ENCODE measurements at places on chromosomes 13 and 19.
A peak's percentile ranks its signal among the peaks of the same experiment; 100 is the strongest.

DNA sequence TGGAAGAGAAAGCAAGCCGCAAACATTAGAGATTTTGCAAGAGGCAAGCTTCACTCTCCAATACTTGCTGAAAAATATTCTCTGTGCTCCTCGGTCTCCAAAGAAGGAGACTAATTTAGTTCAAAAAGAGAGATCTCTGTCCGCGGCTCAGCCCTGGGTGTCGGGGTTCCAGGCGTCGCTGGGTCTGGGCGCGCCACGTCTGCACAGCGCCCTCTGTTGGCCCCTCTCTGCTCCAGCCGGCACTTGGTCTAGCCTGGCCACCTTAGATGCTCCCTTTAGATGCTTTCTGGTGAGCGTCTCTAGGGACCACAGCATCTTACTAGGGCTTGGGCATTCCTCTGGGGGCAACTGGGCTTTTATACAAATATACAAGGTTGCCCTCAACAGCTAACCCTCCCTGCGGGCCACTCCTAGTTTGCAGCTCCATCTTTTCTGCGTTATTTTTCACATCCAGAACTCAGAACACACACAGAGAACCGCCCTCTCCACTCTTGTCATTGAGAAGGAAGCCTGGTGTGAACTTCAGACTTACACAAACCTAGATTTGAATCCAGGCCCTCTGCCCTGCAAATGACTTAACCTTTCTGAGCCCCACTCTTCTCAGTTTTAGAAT is 78.3 kb downstream of the CYSLTR2 start:
- ATAC-seq = peak; percentile 78

DNA sequence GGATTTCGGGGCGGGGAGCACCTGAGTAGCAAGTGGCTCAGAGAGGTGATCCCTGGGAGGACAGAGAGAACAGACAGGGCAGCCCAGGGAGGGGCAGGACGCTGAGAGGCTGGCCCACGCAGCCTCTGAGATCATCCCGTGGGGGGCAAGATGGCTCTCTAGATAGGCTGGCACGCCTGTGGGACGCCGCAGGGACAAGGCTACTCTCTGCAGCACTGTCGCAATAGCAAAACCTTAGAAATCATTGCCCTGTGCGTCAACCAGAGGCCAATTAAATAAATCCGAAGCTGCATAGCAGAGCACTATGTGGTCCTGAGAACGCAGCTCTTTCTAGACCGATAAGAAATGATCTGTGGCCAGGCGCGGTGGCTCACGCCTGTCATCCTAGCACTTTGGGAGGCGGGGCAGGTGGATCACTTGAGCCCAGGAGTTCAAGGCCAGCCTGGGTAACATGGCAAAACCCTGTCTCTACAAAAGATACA is 5.1 kb downstream of the PEX11G start:
- ATAC-seq = no peak

DNA sequence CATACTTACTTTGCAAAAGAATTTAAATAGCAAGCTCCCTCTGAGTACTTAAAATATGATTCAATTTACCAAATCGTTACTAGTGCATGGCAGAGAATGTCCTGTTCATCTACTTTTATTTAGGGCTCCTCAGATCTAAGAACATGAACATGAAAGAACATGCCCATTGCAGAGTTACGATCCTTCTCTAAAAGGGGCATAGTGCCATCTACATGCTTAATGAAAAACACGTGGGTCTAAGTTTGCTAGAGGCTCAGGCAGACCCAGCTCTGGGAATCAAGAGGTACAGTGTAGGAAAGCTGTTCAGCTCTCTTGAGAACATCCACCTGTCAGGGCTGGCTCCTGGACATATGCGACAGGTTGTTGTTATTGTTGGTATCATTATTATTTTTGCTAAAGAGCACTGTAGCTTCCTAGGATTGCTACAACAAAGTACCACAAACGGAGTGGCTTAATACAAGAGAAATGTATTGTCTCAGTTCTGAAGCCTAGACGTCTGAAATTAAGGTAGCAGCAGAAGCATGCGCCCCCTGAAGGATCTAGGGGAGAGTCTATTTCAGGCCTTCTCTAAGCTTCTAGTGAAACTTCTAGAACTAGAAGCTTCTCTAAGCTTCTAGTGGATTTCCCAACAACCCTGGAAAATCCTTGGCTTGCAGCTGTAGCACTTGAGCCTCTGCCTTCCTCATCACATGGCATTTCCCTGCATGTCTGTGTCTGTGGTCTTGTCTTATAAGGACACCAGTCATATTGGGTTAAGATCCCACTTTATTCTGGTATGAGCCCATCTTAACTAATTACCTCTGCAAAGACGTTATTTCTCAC is 133.9 kb downstream of the DCT start:
- ATAC-seq = peak; percentile 91

DNA sequence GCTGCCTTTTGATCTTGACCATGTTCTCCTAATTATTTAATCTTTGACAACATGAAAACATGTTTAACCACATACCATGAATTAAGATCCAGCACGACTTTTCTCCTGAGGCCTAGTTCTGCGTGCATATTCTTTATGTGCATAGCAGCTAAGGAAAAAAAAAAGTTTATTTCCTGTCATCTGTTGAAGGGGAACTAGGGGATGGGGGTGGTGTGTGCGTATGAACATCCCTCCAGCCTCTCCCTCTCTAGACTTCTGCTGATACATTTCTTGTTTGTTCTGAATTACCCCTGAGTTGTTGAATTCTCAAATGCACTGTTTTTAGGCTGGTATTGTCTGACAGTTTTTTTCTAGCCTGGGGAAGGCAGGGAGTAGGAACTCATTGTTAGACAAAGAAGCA is 543.3 kb downstream of the FGF9 start:
- ATAC-seq = no peak

GRCh38 chr13:95652821-95653220 is 8.3 kb upstream of the DZIP1 start:
- ATAC-seq = no peak

DNA sequence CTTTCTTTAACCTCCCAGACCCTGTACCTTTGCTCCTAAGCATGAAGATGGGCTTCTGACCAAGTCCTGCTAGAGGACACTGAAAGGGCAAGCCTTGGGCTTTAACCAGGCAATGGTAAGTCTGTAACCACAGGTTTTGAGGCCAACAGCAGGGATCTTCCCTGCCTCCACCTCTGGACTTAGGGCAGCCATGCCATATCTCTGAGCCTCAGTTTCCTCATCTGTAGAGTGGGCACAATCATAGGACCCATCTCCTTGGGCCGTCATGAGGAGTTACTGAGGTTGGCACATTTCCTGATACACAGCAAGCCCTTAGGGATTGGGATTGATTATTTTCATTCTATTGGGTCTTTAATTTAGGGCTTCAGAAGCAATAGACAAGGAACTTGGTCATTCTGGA is 14.7 kb downstream of the KLK1 start:
- ATAC-seq = no peak

- peak; percentile 31 for ATAC-seq
Observed at GRCh38 chr19:47598407-47599349, 10.3 kb upstream of the BICRA start.

Measured in esophagus mucosa (tissue), 1 donor.